ENCODE measurements at places on chromosomes 4 and X. TPM values are rescaled to one million over a fixed set of nuclear protein-coding genes. Genes with fewer than 3 reads are reported as not detected.

The NUDT11 gene
- 2.8 TPM for total RNA-seq

The C4orf54 gene
- total RNA-seq = not detected

The ERVMER34-1 gene
- total RNA-seq = 0.37 TPM

The TASL gene
- not detected for total RNA-seq

The TLL1 gene
- 0.38 TPM for total RNA-seq

The SPANXA2 gene
- total RNA-seq = 0.40 TPM

The CDKN2AIP gene
- total RNA-seq = 10.4 TPM

The ARMCX4 gene
- total RNA-seq = 0.57 TPM

The ADH7 gene
- total RNA-seq = not detected

The NXF3 gene
- total RNA-seq = not detected

The EGFL6 gene
- total RNA-seq = 0.06 TPM

The SULT1E1 gene
- total RNA-seq = not detected

The PRKG2 gene
- 0.85 TPM for total RNA-seq

The CPZ gene
- not detected for total RNA-seq

The SMIM10 gene
- total RNA-seq = 0.15 TPM

The KCTD8 gene
- total RNA-seq = not detected

The DDIT4L gene
- 0.27 TPM for total RNA-seq

Data from A549 treated with GW870086 at 1 μM for 4 hours (cell line).